ENCODE measurements at places on chromosomes 3 and 15. TPM values are rescaled to one million over a fixed set of nuclear protein-coding genes. Genes with fewer than 3 reads are reported as not detected.

LRRIQ4 gene
- not detected for total RNA-seq

DNA sequence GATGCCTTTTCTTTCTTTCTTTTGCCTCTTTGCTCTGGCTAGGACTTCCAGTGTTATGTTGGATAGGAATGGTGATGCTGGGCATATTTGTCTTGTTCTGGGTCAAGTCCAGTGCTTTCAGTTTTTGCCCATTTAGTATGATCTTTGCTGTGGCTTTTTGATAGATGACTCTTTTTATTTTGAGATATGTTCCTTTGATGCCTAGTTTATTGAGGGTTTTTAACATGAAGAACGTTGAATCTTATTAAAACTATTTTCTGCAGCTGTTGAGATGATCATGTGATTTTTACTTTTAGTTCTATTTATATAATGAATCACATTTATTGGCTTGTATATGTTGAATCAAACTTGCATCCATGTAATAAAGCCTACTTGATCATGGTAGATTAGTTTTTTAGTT, 363.8 kb upstream of the RASGRP1 start:
- H3K27me3 ChIP-seq, result no peaks in the 10 kb centered on the region
- H3K36me3 ChIP-seq, result no peaks in the 10 kb centered on the region
- no peak overlapping the region for H3K27ac ChIP-seq
- no peak overlapping the region for H3K4me3 ChIP-seq
- DNase-seq, result no peak
- H3K4me1 ChIP-seq, result no peaks in the 10 kb centered on the region

DNA sequence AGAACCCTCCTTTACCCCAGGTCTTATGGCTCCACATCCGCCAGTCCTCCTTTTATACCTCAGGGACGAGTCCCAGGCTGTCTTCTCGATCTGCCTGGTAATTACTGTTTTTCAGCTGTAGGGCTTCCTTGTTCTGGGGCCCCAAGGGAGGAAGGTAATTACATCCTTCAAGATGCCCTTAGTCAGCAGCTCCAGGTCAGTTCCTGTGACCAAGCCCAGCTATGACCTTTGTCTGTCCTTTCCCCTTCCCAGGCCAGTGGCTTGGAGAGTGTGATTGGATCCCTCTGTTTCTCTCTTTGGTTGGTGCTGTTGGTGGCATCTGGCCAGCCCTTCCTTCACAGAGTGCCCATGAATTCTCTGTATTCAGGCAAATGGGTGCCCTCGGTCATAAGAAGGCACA, 92.6 kb downstream of the AAGAB start:
- no peak for DNase-seq
- H3K36me3 ChIP-seq, result peaks cover 26% of the 10 kb centered on the region
- H3K4me1 ChIP-seq, result peaks cover 24% of the 10 kb centered on the region
- H3K4me3 ChIP-seq, result no peak overlapping the region
- no peak overlapping the region for H3K27ac ChIP-seq

DNA sequence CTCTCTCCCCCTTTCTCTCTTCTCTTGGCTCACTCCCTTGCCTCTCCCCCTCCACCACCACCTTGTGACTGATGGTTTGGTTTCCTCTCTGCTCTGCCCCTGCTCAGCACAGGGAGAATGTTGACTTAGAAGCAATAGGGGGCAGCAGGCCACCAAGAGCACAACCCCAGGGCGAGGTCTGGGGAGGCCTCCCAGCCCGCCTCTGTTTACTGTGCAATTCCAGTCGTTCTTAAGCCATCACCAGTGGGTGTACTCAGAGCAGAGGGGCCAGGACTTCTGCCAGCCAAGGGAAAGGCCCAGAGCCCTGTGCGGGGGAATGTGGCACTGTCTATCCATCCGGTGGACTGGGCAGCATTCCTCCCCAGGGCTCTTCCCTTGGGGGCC, 5.7 kb upstream of the APEH start:
- H3K27ac ChIP-seq, result no peak overlapping the region
- H3K27me3 ChIP-seq, result no peaks in the 10 kb centered on the region
- H3K4me1 ChIP-seq, result peaks cover 9% of the 10 kb centered on the region

GRCh38 chr3:157335233-157336076, 101.2 kb upstream of the PTX3 start:
- H3K4me3 ChIP-seq, result no peak overlapping the region
- DNase-seq, result no peak
- no peaks in the 10 kb centered on the region for H3K36me3 ChIP-seq
- H3K4me1 ChIP-seq, result no peaks in the 10 kb centered on the region
- H3K27ac ChIP-seq, result no peak overlapping the region

- H3K27me3 ChIP-seq, result no peaks in the 10 kb centered on the region
- no peak for DNase-seq
- peaks cover 14% of the 10 kb centered on the region for H3K4me1 ChIP-seq
- no peaks in the 10 kb centered on the region for H3K36me3 ChIP-seq
- H3K27ac ChIP-seq, result no peak overlapping the region
- H3K4me3 ChIP-seq, result no peak overlapping the region
Measured at GRCh38 chr3:32180141-32180784, 58.2 kb upstream of the CMTM8 start.

DNA sequence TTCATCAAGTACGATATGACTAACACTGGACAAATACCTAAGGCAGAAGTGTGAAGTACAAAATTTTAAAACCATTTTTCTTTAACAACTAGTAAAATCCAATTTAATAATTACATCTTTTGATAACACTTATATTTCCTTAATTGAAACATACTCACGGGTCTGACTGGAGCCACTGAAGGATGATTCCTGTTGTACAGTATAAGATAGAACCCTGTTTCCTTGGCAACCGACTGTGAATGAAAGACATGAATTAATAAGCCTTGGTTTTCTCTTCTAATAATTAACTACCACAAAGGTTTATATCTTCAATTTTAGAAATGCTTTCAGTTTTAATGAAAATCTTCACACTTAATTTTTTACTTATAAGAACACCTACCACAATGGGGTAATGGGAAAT, 19.4 kb downstream of the DHX36 start:
- no peaks in the 10 kb centered on the region for H3K27me3 ChIP-seq
- no peak overlapping the region for H3K4me3 ChIP-seq
- DNase-seq, result no peak
- H3K4me1 ChIP-seq, result peaks cover 9% of the 10 kb centered on the region

- no peaks in the 10 kb centered on the region for H3K27me3 ChIP-seq
- no peaks in the 10 kb centered on the region for H3K4me1 ChIP-seq
- no peak for DNase-seq
- no peaks in the 10 kb centered on the region for H3K36me3 ChIP-seq
- no peak overlapping the region for H3K4me3 ChIP-seq
- no peak overlapping the region for H3K27ac ChIP-seq
Measured at GRCh38 chr3:100810671-100811070, 101.4 kb downstream of the TFG start.

- H3K27me3 ChIP-seq, result peaks cover 3% of the 10 kb centered on the region
- DNase-seq, result no peak
- no peak overlapping the region for H3K4me3 ChIP-seq
Measured at GRCh38 chr3:185789134-185789533, 35.7 kb downstream of the IGF2BP2 start.

- no peaks in the 10 kb centered on the region for H3K4me1 ChIP-seq
- no peak for DNase-seq
- H3K27me3 ChIP-seq, result no peaks in the 10 kb centered on the region
- H3K4me3 ChIP-seq, result no peak overlapping the region
- H3K36me3 ChIP-seq, result no peaks in the 10 kb centered on the region
- no peak overlapping the region for H3K27ac ChIP-seq
Measured at GRCh38 chr3:127081001-127081720, 98.2 kb downstream of the PLXNA1 start.

PRR23C gene
- not detected for total RNA-seq

DNA sequence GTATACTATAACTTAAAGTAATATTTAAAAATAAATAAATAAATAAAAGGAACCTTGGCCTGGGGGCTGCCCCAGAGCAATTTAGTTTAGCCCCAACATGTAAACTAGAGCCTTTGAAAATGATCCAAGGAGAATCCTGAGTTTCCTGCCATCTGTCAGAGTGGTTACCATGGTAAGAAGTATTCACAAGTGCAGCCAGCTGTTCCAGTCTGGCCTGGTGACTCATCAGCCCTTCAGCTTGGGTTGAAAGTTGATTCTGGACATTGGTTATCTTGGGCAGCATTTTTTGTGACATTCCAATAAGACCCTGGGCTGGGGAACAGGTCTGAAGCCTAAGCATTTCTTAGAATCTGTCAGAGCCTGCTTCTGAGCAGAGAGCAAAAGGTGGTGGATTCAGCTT, 72.7 kb upstream of the LRTM1 start:
- H3K36me3 ChIP-seq, result no peaks in the 10 kb centered on the region
- no peaks in the 10 kb centered on the region for H3K27me3 ChIP-seq
- no peak for DNase-seq
- no peaks in the 10 kb centered on the region for H3K4me1 ChIP-seq
- no peak overlapping the region for H3K4me3 ChIP-seq

DNA sequence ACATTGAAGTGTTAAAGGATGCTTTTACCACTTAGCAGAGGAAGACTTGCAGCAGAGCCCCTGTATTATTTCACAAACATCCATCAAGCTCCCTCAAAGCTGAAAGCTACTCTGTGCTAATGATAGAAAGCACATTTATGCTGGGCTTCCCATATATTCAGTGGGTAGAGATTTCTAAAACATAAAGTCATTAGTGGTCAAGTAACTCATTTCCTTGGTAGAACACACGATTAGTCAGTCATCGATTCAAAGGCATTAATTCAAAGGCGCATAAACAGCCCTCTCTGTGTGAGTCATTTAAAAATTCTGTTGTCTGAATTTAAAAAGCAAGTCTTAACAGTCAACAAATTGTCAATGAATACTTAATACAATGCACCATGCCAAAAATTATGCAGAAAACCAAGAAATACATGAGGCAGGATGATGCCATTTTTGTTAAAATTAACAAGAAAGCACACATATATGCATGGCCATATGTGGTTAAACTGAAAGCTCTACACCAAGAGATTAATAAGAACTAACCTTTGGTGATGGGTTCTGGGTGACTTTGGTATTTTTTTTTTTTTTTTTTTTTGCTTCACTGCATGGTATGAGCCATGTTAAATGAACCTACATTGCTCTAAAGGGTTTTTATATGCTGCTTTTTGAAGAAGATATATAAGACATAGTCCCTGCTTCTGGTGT, 61.7 kb downstream of the LDHAL6B start:
- H3K27me3 ChIP-seq, result no peaks in the 10 kb centered on the region
- H3K4me3 ChIP-seq, result no peak overlapping the region
- H3K36me3 ChIP-seq, result no peaks in the 10 kb centered on the region

GRCh38 chr3:150521463-150521862, 24.8 kb downstream of the SERP1 start:
- no peak for DNase-seq
- no peaks in the 10 kb centered on the region for H3K4me1 ChIP-seq
- no peaks in the 10 kb centered on the region for H3K36me3 ChIP-seq
- no peaks in the 10 kb centered on the region for H3K27me3 ChIP-seq
- no peak overlapping the region for H3K4me3 ChIP-seq

NLGN1 gene
- not detected for total RNA-seq

GRCh38 chr15:63556246-63556645, 40.9 kb upstream of the FBXL22 start:
- no peak for DNase-seq
- peaks cover 42% of the 10 kb centered on the region for H3K4me1 ChIP-seq
- no peak overlapping the region for H3K4me3 ChIP-seq
- no peaks in the 10 kb centered on the region for H3K27me3 ChIP-seq

GRCh38 chr3:197253238-197253947, 45.0 kb downstream of the DLG1 start:
- H3K27ac ChIP-seq, result no peak overlapping the region
- peak; percentile 28 for DNase-seq
- no peaks in the 10 kb centered on the region for H3K36me3 ChIP-seq
- H3K27me3 ChIP-seq, result no peaks in the 10 kb centered on the region
- no peak overlapping the region for H3K4me3 ChIP-seq

GRCh38 chr3:156160647-156161046, 40.3 kb downstream of the KCNAB1 start:
- H3K4me1 ChIP-seq, result peaks cover 26% of the 10 kb centered on the region
- DNase-seq, result peak; percentile 12
- H3K27me3 ChIP-seq, result no peaks in the 10 kb centered on the region
- no peak overlapping the region for H3K4me3 ChIP-seq

DNA sequence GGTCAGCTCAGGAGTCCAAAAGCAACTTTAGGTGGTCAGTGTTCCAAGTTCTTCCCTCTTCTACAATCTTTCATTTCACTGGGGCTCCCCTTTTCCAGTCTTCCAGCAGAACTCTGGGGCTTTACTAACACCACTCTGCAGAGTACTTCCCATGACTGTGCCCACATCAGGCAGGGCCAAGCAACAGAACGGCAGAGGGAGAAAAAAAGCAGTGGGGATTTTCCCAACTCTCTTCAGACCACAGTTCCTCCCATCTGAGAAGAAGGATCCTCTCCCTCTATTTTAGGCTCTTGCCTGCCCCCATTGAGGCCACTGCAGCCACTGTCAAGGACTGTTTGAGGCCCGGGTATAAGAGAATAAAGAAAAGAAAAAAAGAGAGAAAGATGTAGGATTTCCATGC, 70.7 kb downstream of the TTBK2 start:
- no peak overlapping the region for H3K4me3 ChIP-seq
- no peaks in the 10 kb centered on the region for H3K36me3 ChIP-seq
- no peak for DNase-seq

- no peaks in the 10 kb centered on the region for H3K4me1 ChIP-seq
- H3K27ac ChIP-seq, result no peak overlapping the region
- H3K27me3 ChIP-seq, result no peaks in the 10 kb centered on the region
- no peak for DNase-seq
- H3K36me3 ChIP-seq, result no peaks in the 10 kb centered on the region
Measured at GRCh38 chr15:61764981-61765380, 295.3 kb downstream of the VPS13C start.

DNA sequence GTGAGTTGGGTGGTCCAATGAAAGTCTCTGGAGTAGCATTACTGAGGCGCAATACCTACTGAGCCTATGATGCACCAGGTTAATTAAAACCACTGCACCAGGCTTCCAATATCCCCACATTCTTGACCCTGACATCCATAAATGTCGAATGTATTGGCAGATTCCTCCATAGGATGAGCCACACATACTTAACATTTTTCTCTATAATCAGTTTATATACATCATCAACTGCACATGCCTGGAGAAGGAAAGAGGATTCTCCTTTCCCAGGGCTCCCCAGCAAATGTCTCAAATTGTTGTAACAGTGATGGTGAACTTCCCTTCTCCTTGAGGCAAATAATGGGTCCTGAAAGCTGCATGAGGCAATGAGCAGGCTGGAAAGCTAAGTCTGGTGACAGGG, 82.3 kb upstream of the LPP start:
- no peak overlapping the region for H3K4me3 ChIP-seq
- H3K4me1 ChIP-seq, result no peaks in the 10 kb centered on the region
- H3K27ac ChIP-seq, result no peak overlapping the region
- no peaks in the 10 kb centered on the region for H3K36me3 ChIP-seq
- DNase-seq, result no peak
- H3K27me3 ChIP-seq, result no peaks in the 10 kb centered on the region

FSIP1 gene
- 1.1 TPM for total RNA-seq

- no peaks in the 10 kb centered on the region for H3K4me1 ChIP-seq
- H3K27ac ChIP-seq, result no peak overlapping the region
- H3K36me3 ChIP-seq, result no peaks in the 10 kb centered on the region
Measured at GRCh38 chr15:77851691-77852090, 219.0 kb upstream of the LINGO1 start.

- H3K4me1 ChIP-seq, result no peaks in the 10 kb centered on the region
- H3K4me3 ChIP-seq, result no peak overlapping the region
- no peak for DNase-seq
- no peaks in the 10 kb centered on the region for H3K36me3 ChIP-seq
- no peak overlapping the region for H3K27ac ChIP-seq
Measured at GRCh38 chr3:126567696-126568438, 9.1 kb upstream of the C3orf22 start.

GRCh38 chr3:88589138-88589537, 439.4 kb downstream of the C3orf38 start:
- no peaks in the 10 kb centered on the region for H3K4me1 ChIP-seq
- no peak overlapping the region for H3K4me3 ChIP-seq
- H3K27ac ChIP-seq, result no peak overlapping the region
- no peaks in the 10 kb centered on the region for H3K36me3 ChIP-seq
- no peaks in the 10 kb centered on the region for H3K27me3 ChIP-seq

Measured in CD4-positive, alpha-beta memory T cell (primary cell).